Cardiac muscle cell (in vitro differentiated cells and primary cell): ENCODE measurements at places on chromosomes 1 and 21. TPM values are rescaled to one million over a fixed set of nuclear protein-coding genes. Genes with fewer than 3 reads are reported as not detected.

GRCh38 chr1:88612292-88612691 is 71.8 kb upstream of the PKN2 start:
- no peak overlapping the region for H3K27ac ChIP-seq
- no peaks in the 10 kb centered on the region for H3K36me3 ChIP-seq
- no peak overlapping the region for H3K4me3 ChIP-seq
- DNase-seq, result no peak

MEX3A gene
- 48.8 and 58.6 TPM in 2 replicates for total RNA-seq

RWDD3 gene
- total RNA-seq, result 13.8 and 14.3 TPM in 2 replicates

DNA sequence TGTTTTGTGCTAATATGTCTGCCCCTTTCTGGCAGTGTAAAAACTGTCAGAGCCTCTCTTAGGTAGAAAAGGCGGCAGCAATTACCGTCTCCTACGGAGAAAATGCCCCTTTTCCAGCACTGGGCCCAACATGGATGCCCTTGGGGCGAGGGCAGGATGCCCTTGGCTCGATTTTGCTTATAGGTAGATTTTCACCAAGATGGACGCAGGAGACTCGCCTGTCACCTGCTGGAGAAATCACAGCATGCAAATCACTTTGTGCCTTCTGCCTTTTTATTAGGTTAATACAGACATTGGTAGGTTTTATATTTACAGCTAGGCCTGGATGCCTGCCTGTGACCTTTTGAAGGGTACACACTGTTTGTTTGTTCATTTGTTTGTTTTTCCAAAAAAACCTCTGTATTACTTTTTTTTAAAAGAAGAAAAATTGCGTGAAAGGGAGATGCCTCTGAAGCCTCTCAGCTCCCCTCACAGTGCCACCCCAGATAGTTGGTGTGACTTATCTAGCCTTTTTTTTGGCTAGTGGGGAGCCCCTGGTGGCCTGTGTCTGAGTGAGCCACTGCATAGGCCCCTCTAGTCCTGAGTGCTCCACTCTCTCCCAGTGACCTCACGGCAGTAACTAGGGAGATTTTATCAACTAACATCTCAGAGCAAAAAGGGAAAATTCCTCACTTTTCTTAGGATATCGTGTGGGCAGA is 2.5 kb downstream of the ATP1B1 start:
- H3K27ac ChIP-seq, result peak overlapping the region; percentile 94
- peaks cover 43% of the 10 kb centered on the region for H3K36me3 ChIP-seq
- peaks cover 29% of the 10 kb centered on the region for H3K4me1 ChIP-seq

DNA sequence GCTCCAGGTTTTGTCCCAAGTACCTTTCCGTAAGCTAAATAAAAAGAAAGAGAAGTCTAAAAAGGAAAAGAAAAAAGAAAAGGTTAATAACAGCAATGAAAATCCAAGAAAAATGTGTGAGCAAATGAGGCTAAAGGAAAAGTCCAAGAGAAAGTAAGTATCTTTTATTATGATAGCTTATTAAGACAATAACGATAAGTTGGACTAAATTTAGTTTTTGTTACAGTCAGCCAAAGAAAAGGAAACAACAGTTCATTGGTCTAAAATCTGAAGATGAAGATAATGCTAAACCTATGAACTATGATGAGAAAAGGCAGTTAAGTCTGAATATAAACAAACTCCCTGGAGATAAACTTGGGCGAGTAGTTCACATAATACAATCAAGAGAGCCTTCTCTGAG is 31.5 kb downstream of the BRDT start:
- no peaks in the 10 kb centered on the region for H3K27me3 ChIP-seq
- no peaks in the 10 kb centered on the region for H3K4me1 ChIP-seq
- H3K4me3 ChIP-seq, result no peak overlapping the region
- H3K36me3 ChIP-seq, result no peaks in the 10 kb centered on the region
- H3K27ac ChIP-seq, result no peak overlapping the region

C8A gene
- not detected in 2 replicates for total RNA-seq

DNA sequence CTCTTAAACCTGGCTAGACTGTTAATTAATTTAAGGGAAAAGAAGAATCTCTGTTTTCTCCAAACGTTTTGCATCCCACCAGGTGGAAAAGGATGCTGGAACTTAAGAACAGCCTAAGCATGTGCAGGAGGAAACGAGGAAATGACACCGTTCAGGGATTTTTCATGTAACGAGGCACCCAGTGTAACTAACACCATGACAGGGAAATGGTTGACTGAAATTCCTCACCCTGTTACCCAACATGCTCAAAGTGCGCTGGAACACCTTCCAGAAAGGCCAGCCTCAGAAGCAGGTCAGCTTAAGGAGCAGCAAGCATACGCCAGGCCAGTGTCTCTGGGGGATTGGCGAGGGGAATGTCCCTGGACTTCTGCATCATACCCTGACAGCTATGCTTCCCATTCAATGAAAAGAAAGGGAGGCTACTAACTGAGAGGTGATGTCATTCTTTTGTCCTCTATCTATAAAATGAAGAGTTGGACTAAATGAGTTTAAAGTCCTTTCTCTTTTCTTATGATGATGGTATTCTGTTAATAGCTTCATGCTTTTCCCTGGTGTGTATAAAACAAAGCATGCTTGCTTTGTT is 21.6 kb downstream of the TNN start:
- no peak overlapping the region for H3K4me3 ChIP-seq
- no peak for DNase-seq
- no peaks in the 10 kb centered on the region for H3K4me1 ChIP-seq
- no peak overlapping the region for H3K27ac ChIP-seq
- no peaks in the 10 kb centered on the region for H3K27me3 ChIP-seq

DNA sequence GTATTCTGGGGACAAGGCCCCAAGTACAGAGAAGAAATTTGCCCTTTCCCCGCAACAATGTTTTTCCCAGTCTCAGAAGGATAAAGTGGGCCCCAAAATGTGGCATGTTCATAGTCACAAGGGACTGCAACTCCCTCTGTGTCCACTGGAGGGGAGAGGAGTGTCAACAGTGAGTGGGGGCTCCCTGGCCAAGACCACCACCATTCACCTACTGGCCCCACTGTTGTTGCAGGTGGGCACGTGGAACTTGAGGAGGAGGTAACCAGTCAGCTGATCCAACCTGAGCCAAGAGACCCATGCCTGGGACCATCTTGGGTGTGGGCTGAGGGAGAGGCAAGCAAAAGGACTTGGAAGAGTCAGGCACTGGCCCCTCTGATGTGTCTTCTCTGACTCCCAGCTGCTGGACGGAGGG is 777 bp downstream of the NUDT17 start:
- H3K27ac ChIP-seq, result peak overlapping the region; percentile 47
- H3K4me1 ChIP-seq, result peaks cover 3% of the 10 kb centered on the region
- H3K27me3 ChIP-seq, result no peaks in the 10 kb centered on the region
- H3K4me3 ChIP-seq, result peak overlapping the region; percentile 37
- DNase-seq, result peak; percentile 46

TTC39A gene
- total RNA-seq, result 13.5 and 15.6 TPM in 2 replicates

GRCh38 chr1:39626646-39627045 is 12.8 kb downstream of the HEYL start:
- no peaks in the 10 kb centered on the region for H3K27me3 ChIP-seq
- H3K4me1 ChIP-seq, result peaks cover 14% of the 10 kb centered on the region
- H3K36me3 ChIP-seq, result no peaks in the 10 kb centered on the region
- H3K4me3 ChIP-seq, result no peak overlapping the region
- no peak overlapping the region for H3K27ac ChIP-seq

NEK7 gene
- total RNA-seq, result 63.1 and 71.1 TPM in 2 replicates

- no peaks in the 10 kb centered on the region for H3K36me3 ChIP-seq
- H3K27me3 ChIP-seq, result no peaks in the 10 kb centered on the region
- no peak overlapping the region for H3K27ac ChIP-seq
- peaks cover 22% of the 10 kb centered on the region for H3K4me1 ChIP-seq
- no peak overlapping the region for H3K4me3 ChIP-seq
Measured at GRCh38 chr1:116436611-116436970, 63.5 kb downstream of the ATP1A1 start.
